HT1080 (cell line): ENCODE measurements at places on chromosomes 6 and 20. TPM values are rescaled to one million over a fixed set of nuclear protein-coding genes. Genes with fewer than 3 reads are reported as not detected.

GRCh38 chr6:57276946-57277345 is 40.5 kb upstream of the PRIM2 start:
- DNase-seq, result no peak

- no peak for DNase-seq
Observed at GRCh38 chr20:53503517-53503919, 90.1 kb downstream of the ZNF217 start.

Gene NFATC2
- total RNA-seq, result 0.10 and 0.23 TPM in 2 replicates

- no peak for DNase-seq
Observed at GRCh38 chr20:38295811-38296210, 8.1 kb upstream of the BPI start.

GRCh38 chr20:23130622-23131140 is 44.6 kb upstream of the CD93 start:
- DNase-seq, result no peak

- DNase-seq, result no peak
Observed at GRCh38 chr6:71259888-71260604, 28.6 kb upstream of the OGFRL1 start.

- DNase-seq, result no peak
Observed at GRCh38 chr6:37175332-37176267, 5.6 kb downstream of the PIM1 start.

Gene ARFRP1
- 44.6 and 46.2 TPM in 2 replicates for total RNA-seq

Gene GNRH2
- 0.17 TPM in 1 of 2 replicates, not detected in the other for total RNA-seq
